Stimulated activated CD4-positive, alpha-beta T cell treated with anti-CD3 and anti-CD28 coated beads, Interleukin-15, amount 100 ng/mL, for 48 hours (primary cell): ENCODE measurements at places on chromosomes 11 and 22.

DNA sequence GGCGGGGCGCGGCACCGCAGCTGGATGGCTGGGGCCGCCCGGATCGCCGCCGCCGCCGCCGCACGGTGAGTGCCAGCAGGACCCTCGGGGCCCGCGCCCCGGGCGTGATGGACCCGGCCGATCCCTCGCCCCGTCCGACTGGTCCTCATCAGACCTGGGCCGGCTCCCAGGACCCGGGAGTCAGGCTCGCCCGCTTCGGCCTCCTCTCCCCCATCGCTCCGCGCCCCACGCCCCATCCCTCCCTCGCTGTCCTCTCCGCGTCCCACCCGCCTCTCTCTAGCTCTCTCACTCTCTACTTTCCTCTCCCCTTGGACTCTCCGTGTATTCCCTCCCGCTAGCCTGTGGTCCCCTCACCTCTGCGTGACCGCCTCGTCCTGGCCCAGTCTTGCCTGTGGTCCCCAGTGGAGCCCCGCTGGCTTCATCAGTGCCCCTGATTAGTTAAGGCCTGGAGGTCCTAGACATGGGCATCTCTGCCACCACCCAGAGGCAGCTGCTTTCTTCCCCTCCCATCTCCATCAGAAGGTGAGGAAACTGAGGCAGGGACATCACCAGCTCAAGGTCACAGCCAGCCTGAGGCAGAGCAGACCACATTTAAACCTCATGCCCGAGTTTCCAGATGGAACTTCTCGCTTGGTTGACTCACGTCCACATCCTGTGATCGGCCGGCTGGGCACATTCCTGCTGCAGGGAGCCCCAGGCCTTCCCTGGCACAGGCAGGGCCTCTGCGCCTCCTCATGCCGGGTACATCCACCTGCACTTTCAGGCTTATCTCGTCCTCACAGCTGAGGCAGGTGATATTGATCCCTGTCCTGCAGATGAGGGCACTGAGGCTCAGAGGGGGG, 429 bp downstream of the SLC39A13 start:
- no peak for DNase-seq

- DNase-seq: no peak
Observed at GRCh38 chr11:134596404-134596803, 184.4 kb upstream of the B3GAT1 start.

- DNase-seq: no peak
Observed at GRCh38 chr11:83866655-83867054, 580.5 kb upstream of the CCDC90B start.

DNA sequence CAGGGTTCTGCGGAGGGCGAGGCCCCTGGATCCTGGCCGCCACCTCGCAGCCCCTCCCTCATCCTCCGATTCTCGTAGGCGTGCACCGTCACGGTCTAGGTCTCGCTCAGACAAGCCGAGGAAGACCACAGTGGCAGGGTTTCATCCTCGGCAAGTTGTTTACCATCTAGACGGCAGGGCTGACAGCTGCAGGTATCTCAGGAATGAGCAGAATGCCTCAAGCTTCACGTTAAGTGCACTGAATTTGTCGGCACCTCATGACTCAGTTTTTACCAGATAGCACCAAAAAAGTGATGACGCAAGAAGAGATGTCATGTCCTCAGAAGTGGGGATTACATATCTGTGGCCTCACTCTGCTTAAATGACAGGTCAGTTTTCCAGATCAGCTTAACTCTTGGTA, 35.1 kb downstream of the WT1 start:
- no peak for DNase-seq

GRCh38 chr22:47290706-47291430, 528.4 kb downstream of the TBC1D22A start:
- no peak for DNase-seq

- no peak for DNase-seq
Observed at GRCh38 chr11:93591247-93591898, 48.2 kb upstream of the SMCO4 start.

- no peak for DNase-seq
Observed at GRCh38 chr22:27455526-27455925, 346.0 kb downstream of the MN1 start.

DNA sequence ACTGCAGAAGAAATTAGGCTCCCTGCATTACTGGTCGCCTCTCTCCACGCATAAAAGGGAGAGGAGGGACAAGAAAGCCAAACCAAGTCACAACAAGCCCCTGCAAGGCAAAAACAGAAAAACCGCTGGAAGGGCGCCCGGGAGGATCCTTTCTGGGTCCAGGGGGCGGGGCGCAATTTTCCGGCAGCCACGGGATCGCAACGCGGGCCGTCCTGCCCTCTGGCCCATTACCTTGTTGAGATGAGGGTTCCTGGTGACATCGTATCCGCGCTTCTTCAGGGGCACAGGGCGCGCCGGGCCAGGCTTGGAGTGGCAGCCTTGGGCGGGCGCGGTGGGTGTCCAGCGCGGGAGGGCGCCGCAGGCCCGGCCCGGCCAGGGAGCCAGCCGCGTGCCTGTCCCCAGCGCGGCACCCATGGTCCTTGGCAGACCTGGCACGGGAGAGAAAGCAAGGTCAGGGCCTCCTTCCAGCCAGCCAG, 847 bp downstream of the ME3 start:
- DNase-seq: no peak

DNA sequence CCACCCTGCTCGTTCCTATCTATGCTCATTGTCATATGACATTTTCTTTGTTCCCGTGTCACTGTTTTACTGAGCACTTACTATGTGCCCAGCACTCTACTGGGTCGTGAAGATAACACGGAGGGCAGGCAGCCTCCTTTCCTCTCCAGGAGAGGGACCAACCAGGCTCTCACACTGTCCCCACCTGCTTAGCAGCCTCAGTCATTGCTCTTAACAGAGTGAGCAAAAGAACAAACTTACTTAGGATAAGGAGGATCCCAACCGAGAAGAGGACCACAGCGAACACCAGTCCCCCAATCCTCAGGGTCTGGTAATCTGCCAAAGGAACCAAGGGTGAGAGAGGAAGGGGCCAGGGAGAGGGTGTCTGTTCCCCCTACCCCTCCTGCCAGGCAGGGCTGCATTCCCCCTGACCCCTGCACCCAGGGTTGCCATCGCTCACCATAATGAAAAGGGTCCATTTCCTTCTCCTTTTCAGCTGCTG, 17.0 kb upstream of the FXYD2 start:
- DNase-seq: no peak

- DNase-seq: no peak
Observed at GRCh38 chr22:48331691-48332220, 1495.9 kb downstream of the BRD1 start.

- no peak for DNase-seq
Observed at GRCh38 chr11:19938169-19938856, 222.0 kb downstream of the DBX1 start.

GRCh38 chr11:29534836-29535235, 482.0 kb downstream of the KCNA4 start:
- DNase-seq: no peak

GRCh38 chr22:46833228-46833627, 70.8 kb downstream of the TBC1D22A start:
- DNase-seq: no peak

GRCh38 chr11:6544921-6545850, 48.1 kb downstream of the DNHD1 start:
- DNase-seq: no peak

GRCh38 chr22:35597692-35598395, 19.3 kb downstream of the MB start:
- DNase-seq: no peak

GRCh38 chr11:24389575-24389974, 107.3 kb upstream of the LUZP2 start:
- DNase-seq: no peak

DNA sequence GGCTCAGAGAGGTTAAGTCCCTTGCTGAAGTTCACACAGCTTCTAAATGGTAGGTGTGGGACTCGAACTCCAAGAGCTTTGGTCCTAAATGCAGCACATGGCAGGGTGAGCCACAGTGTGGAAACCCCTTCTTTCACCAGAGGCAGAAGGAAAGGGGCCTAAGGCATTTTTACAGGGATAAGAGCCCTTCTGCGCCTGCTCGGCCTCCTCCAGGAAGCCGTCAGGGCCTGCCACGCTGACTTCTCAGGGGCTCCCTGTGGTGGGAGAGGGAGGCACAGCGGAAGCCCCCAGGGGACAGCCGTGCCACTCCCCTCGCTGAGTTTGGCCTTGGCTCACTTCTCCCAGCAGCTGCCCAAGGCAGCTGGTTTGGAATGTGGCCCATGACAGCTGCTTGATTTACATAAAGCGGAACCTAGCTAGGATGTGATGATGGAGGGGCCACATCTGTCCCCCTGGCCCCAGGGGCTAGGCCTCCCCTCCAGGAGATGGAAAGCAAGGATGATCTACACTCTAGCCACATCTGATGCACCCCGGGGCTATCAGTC, 35.4 kb downstream of the CD82 start:
- DNase-seq: no peak

DNA sequence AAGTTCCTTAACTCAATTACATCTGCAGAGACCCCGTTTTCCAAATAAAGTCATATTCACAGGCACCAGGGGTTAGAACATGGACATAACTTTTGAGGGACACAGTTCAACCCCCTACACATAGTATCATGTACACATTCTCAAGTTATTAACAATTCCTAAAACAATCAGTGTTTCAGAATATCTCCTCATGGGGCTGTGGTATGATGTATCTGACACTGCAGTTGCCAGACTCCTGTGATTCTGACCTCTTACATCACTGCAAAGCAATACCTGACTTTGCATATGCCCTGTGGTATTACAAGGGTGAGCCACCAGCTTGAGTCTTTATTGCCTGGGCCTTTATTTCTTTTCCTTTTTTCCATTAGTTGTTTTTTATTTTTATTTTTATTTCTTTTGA, 141.7 kb downstream of the COMMD9 start:
- no peak for DNase-seq

DNA sequence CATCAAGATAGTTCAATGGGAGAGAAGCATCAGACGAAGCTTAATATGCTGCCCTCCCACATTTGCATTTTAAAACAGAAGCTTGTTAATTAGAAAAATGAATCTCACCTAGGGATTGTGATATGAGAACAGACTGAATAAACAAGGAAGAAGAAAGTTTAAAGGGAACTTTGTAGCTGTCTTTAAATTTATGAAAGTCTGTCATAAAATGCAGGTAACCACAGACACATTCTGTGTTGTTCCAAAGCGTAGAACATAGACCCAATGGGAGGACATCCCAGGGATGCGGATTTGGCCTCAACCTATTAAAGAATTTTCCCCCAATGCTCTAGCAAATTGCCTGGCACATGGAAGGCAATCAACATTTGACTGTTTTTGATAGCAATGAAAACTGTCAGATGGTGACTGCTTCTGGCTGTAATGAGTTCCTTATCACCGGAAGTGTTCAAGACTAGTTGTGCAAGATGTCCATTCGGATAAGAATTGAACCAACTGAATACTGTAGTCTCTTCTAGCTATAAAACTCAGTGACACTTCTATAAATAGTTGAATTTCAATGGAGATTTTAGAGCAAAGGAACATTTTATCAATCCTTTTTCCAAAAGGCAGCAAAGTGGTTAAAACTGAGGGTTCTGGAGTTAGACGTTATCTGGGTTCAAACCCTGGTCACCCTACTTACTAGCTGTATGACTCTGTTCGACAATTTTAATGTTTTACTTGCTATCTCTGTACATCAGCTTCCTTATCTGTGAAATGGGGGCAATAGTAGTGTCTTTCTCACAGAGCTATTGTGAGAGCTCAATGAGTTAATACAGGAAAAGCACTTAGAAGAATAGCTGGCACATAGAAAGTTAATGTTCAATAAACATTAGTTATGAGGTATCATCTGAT, 64.9 kb downstream of the LIF start:
- DNase-seq: no peak

- no peak for DNase-seq
Observed at GRCh38 chr11:100340466-100341319, 346.4 kb upstream of the ARHGAP42 start.

DNA sequence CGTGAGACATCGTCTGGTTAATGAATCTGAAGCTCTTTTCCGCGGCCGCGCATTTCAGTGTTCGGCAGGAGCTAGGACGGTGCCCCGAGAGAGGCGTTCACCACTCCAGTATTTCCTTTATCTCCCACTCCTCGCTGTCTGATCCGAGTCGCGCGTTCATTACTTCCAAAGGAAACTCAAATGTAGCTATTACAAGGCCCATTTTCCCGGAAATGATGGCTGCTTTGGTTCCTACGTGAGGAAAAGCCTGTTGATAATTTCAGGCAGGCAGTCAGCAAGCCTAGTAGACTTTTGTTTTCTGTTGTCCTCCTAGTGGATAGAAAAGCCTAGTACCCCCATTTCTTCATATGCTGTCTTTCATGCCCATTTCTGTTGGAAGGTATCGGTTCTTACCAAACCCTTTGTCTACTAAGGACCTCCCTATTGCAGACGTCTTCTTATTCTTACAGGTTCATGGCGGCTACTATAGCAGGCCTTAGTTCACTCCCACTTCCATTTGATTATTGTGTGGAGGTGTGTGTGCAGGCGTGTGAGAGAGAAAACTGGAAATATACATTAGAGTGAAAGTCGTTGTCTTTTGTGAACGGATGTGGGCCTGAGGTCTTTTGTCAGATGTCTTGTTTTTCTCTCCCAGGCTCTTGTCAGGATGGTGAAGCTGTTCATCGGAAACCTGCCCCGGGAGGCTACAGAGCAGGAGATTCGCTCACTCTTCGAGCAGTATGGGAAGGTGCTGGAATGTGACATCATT, 737 bp downstream of the RBM4 start:
- no peak for DNase-seq

DNA sequence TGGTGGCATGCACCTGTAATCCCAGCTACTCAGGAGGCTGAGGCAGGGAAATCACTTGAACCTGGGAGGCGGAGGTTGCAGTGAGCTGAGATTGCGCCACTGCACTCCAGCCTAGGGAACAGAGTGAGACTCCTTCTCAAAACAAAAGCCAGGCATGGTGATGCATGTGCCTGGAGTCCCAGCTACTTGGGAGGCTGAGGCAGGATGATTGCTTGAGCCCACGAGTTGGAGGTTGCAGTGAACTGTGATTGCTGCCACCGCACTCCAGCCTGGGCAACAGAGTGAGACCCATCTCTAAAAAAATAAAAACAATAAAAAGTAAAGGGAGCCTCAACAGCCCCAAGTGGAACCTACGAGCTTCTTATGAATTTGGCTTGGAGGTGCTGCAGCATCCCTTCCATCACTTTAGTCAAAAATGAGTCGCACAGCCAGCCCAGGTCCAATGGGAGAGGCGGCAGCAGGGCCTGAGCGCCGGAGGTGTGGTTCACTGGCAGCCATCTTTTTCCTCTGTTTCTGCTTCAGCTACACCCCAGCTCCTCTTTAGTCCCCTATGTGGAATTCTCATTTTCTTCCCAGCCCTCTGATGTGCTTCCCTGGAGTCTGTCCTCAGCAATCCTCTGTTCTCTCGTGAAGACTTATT, 29.2 kb upstream of the GCAT start:
- no peak for DNase-seq

DNA sequence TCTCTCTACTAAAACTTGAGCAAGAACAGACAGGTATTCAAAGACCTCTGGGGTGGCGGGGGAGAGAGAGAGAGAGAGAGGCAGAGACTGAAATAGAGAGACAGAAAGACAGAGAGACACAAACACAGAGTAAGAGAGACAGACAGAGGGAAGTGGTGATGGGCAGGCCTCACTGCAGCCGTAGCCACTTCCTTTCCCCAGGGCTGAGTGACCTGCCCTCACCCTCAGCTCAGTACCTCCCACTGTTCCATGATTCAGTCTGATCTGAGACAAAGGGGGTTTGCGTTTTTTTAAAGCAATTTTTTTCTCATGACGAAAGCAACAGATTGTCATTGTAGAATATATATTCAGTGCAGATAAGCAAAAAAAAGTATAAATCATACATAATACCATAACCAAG, 607.9 kb upstream of the B3GAT1 start:
- no peak for DNase-seq
